SK-MEL-5 (cell line): ENCODE measurements at places on chromosomes 11 and 22. TPM values are rescaled to one million over a fixed set of nuclear protein-coding genes. Genes with fewer than 3 reads are reported as not detected.

CRYBB3 gene
- total RNA-seq: 0.24 TPM in 1 of 2 replicates, not detected in the other

MS4A7 gene
- not detected in 2 replicates for total RNA-seq

ACTN3 gene
- total RNA-seq: not detected in 2 replicates

OR52N4 gene
- total RNA-seq: not detected in 2 replicates

NXPE2 gene
- total RNA-seq: not detected in 2 replicates
